ENCODE measurements at places on chromosomes 4 and X.
A peak's percentile ranks its signal among the peaks of the same experiment; 100 is the strongest.

DNA sequence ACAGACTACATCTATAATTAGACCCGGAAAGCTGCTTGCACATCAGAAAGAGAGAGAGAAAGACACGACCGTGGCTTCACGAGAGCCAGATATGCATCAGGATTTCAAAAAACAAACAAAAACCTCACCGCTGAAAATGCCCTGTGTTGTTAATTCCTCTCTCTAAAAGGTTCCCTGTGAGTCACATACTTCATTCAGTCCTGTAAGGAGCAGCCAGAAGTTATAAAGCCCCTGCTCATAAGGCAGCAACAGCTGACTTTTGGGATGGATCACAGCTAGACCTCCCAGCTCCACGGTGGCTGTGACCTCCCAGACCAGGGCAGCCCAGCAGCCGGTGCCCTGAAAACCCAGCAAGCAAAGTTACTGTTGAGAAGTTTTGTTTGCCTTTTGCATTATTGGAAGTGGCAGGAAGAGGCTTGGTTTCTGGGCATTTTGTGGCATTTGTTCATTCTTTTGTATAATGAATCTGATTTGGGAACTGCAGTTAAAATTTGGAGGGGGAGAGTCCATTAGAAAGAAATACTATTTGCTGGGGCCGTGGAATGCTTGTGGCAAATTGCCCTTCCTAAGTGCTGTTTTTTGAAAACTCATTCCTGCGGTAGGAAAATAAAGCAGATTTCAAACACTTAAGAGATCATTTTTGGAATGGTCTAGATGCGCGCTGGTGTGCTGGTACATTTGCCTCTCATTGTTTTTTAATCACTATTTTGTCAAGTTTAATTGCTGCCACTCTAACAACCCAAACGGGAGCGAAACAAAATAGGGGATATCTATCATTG, 520.4 kb downstream of the BCOR start:
- no peak for DNase-seq

GRCh38 chrX:16603822-16604221, 46.1 kb upstream of the S100G start:
- no peak for DNase-seq

- no peak for DNase-seq
These were observed 119.0 kb downstream of the NKX6-1 start for GRCh38 chr4:84379917-84380641.

DNA sequence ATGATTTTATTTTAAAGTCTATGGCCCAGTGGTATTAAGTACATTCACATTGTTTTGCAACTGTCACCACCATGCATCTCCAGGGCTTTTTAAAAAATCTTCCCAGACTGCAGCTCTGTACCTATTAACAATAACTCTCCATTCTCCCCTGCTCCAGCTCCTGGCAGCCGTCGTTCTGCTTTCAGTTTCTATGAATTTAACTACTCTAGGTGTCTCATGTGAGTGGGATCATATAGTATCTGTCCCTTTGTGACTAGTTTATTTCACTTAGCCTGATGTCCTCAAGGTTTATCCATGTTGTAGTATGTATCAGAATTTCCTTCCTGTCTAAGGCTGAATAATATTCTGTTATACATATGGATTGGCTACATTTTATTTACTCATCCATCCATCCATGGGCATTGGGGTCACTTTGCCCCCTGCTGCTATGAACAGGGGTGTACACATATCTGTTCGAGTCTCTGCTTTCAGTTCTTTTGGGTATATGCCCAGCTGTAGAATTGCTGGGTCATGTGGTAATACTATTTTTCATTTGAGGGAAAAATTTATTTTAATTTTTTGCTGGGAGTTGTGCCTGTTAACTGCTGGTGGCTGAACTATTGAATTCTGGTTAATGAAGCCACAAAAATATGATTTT, 131.3 kb downstream of the ARHGAP10 start:
- no peak for DNase-seq

DNA sequence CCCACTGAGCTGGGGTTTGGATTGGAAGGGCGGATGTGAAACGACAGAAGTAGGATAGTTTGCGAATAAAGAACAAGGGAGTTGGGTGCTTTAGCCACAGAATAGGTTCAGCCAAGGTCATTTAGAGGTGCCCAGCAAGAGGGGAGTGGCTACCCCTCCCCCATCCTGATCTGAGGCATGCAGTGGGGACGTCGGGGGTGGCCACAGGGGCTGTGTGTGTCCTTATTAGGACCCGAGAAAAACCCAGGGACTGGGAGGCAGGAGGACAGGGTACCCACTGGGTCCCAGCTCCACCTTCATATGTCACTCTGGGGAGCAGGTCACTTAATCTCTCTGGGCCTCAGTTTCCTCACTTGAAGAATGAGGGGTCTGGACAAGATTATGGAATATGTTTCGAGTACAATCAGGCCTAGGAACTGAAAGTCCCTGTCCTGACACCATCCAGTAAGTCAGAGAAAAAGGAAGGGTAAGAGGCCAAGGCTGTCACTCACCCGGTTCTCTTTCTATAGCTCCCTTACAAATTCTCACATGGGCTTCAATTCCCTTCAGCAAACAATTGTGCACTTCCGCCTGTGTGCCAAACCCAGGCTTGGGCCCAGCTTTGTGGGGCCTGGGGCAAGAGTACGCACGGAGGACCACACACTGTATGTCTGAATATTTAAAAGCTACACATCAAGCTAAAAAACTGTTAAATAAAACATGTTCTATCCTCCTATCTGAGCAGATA, 4.2 kb upstream of the NYX start:
- DNase-seq = no peak

- no peak for DNase-seq
These were observed 22.7 kb upstream of the DKK2 start for GRCh38 chr4:107058828-107059227.

- peak; percentile 45 for DNase-seq
These were observed 13.1 kb upstream of the EOLA1 start for GRCh38 chrX:149527705-149528104.

GRCh38 chrX:41799661-41800060, 75.7 kb downstream of the GPR82 start:
- DNase-seq = no peak

DNA sequence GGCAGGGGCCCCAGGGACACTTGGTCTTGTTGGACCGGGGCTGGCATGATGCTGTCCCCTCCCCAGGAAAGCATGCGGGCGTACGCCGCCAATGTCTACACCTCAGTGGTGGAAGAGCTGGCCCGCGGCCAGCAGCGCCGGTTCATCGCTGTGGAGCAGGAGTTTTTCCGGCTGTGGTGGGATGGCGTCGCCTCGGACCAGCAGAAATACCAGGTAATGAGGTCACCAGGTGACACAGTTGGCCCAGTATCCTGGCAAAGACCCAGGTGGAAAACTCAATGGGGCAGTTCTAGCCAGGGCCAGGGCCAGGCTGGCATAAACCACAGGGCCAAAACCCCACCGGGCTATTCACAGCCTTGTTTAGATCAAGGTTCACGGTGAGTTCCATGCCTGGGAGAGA, 1.5 kb downstream of the MAN2B2 start:
- DNase-seq = peak; percentile 60

GRCh38 chrX:121496966-121497365, 449.6 kb downstream of the GLUD2 start:
- DNase-seq = no peak

- no peak for DNase-seq
These were observed 1017.2 kb downstream of the SH3BGRL start for GRCh38 chrX:82219129-82219528.

DNA sequence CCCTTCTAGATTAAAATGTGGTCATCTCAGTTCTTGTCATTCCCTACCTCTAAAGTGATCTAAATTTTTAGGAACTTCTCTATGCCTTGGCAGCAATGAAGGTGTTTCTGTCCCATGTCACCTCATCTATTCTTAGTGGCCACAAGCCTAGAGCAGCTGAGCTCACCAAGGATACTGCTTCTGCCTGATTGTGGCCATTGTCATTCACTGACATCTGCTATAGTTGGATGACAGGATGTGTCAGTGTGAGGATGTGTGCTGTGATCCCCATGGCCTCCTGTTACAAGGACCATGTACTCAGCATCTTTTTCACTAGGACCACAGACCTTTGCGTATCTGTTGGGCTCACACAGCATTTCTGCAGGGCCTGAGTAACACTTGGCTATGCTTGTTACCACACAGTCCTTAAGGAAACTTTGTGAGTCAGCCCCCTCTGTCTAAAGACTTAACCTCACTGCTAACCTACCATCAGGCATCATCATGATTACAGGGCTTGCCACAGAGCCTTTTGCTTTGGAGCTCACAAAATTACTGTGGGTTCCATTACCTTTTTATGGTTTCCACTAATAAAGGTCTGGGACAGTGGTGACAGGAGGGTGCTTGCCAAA, 421.0 kb downstream of the ADAM29 start:
- DNase-seq = no peak

- no peak for DNase-seq
These were observed 108.4 kb upstream of the ATXN3L start for GRCh38 chrX:13428053-13428786.

DNA sequence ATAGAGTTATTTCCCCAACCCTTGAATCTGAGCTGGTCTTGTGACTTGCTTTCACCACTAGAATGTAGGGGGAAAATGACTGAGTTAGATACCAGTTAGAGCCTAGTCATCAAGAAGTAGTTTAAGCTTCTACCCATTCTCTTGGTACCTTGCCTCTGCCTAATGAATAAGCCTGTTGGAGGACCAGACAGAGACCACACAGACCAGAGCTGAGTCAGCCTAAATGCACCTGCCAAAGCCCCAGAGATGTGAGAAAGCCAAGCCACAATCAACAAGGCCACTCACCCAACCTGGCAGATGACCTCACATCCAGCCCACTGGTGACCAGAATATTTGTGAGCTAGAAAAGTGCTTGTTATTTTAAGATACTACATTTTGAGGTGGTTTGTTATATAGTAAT, 85.2 kb upstream of the DCLK2 start:
- no peak for DNase-seq

- DNase-seq = no peak
These were observed 691 bp upstream of the IGFBP7 start for GRCh38 chr4:57110640-57111511.

GRCh38 chr4:531721-532565, 32.9 kb downstream of the PIGG start:
- DNase-seq = no peak

GRCh38 chr4:130699004-130699403, 1603.1 kb downstream of the C4orf33 start:
- DNase-seq = no peak

DNA sequence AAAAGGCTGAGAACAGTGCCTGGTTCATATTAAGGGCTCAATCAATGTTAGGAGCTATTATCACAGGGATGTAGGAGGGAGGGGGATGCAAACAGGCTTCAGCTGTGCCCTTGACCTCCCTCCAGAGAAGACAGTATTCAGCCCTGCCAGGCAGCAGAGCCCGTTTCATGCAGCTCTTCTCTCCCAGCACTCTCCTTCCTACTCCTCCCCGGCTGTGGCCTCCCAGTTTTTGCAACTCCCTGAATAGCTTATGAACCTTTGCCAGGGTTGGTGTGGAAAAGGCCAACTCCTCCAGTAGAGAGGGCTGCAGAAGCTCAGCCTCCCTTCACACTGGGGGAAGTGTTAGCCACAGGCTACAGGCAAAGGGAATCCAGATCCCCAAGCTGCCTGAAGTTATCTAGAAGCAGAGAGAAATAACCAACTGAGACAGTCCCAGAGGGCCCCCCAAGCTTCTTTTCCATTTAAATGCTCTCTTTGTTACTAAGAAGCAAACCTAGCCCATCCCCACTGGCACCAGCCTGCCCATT, 31.7 kb upstream of the APLN start:
- DNase-seq = no peak

GRCh38 chr4:98604723-98605122, 53.7 kb downstream of the TSPAN5 start:
- DNase-seq = no peak

DNA sequence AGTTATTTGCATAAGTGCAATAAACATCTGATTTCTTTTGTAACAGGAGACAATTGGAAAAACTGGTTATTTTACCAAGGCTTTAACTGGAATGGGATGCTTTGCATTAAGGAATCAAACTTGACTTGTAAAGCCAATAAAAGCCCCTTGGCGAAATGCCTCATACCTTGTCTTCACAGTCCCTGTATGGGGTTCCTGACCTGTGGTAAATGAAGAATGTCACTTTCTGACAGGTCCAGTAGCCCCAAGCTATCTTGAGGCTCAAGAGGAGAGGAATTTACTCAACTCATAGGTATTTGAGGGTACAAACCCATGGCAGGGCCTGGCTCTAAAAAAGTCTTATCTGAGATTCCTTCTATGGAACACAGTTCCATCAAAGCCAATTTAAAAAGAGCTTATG, 78.0 kb downstream of the ACOX3 start:
- DNase-seq = no peak

GRCh38 chr4:89123451-89123851, 12.1 kb downstream of the TIGD2 start:
- no peak for DNase-seq

DNA sequence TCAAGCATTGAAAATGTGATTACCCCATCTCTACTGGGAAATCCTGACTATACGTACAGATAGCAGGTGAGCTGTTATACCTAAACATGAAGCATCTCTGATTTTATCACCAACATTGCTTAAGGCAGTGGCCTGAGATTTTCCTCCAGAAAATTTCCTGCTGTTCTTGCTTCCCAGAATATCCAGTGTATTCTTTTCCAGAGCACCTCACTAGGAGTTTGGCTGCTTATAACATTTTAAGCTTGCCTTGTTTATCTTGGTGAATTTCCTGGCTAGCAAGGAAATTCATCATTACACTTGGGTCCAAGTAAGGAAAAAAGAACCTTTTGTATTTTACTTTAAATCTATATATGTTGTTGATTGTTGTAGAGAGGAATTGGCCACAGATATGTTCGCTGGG, 73.0 kb upstream of the CLCN4 start:
- no peak for DNase-seq

- no peak for DNase-seq
These were observed 544.0 kb upstream of the ADGRL3 start for GRCh38 chr4:60656171-60656570.

- no peak for DNase-seq
These were observed 403 bp upstream of the LGI2 start for GRCh38 chr4:25031077-25031621.

DNA sequence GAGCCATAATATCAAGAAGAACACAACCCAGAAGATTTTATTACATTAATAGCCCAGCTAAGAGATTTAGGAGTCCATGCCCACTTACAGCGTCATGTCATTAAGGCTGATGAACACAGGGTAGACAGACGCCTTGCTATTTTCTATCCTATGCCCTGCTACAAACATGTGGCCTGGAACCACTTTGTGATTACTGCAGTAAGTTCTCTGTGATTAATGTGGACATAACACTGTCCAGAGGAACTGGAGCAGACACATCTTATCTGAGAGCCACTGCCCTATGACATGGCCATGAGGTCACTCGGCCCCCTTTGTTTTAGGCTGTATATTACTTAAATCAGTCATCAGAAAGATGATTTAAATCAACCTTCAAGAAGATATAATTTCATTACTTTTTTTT, 211.7 kb downstream of the MAML3 start:
- no peak for DNase-seq

DNA sequence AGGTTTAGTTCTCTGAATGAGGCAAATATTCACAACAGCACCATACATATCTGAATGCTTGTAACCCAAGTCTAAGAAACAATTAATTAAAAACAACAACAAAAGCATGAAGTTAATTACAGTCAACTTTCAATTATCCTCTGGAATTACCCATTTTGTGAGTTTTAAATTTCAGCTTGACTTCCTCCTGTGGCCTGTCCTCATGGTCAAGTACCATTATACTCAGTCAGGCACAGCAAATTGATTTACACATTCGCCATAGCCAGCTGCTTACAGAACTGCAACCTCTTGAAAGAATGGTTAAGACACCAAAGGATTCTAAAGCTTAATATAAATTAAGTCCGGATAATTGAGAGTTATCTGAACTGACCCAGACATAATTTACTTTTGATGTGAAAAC, 306.5 kb downstream of the CAMK2D start:
- peak; percentile 60 for DNase-seq

GRCh38 chr4:128769011-128769410, 40.5 kb upstream of the JADE1 start:
- DNase-seq = no peak

Measured in NCI-H1105 treated with DMSO at 0.1 percent for 48 hours (cell line).